ENCODE measurements at places on chromosomes 1 and 21.

GRCh38 chr1:8822373-8823294 is 5.2 kb upstream of the RERE start:
- DNase-seq = no peak

- peak; percentile 95 for DNase-seq
These were observed 369.7 kb downstream of the RRAGC start for GRCh38 chr1:38489844-38490270.

GRCh38 chr1:95352767-95353166 is 118.8 kb downstream of the RWDD3 start:
- no peak for DNase-seq

DNA sequence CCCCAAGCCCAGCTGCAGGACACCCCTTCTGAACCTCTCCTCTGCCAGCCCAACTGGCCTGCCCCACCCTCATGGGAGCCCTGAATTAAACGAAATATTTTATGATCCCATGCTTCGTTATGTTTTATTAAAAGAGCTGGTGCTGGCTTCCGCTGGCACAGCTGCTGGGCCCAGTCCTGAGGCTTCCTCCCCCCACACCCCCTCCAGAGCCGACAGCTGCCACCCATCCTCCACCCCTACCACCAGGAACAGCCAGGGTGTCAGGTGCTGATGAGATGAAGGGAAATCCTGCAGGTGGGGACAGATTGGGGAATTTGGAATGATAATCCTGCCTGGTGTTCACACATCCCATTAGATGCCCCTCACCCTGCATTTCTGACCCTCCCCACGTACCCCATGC is 19.0 kb downstream of the IGSF21 start:
- DNase-seq = no peak

DNA sequence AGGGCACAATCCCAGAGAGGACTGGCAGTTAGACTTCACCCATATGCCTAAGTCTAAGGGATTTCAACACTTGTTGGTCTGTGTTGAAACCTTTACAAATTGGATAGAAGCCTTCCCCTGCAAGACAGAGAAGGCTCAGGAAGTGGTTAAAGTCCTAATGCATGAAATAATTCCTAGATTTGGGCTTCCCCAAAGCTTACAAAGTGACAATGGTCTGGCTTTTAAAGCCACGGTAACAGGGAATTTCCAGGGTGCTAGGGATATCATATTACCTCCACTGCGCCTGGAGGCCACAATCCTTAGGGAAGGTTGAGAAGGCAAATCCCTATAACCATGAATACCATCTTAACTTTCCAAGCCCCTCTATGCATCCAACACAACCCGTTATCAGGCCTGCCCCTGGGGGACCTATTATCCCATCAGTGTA is 3.3 kb upstream of the FMO4 start:
- DNase-seq = peak; percentile 53

GRCh38 chr1:29607236-29607635 is 370.9 kb downstream of the PTPRU start:
- no peak for DNase-seq

DNA sequence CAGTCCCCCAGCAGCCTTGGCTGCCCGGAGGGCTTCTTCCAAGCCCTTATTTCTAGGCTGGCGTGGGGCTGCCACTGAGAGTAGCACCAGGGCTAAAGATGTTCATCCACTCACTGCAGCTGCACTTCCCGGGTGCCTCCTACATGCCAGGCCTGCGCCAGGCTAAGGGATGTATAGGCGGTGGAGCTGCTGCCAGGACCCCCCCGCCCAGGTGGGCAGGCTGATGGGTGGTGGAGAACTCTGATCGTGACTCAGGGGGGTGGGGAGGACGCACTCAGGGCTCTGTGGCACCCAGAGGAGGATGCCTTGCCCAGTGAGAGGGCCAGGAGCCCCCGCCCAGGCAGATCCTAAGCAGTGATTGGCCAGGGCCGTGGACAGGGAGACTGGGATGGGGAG is 34.1 kb downstream of the CFAP74 start:
- DNase-seq = no peak

DNA sequence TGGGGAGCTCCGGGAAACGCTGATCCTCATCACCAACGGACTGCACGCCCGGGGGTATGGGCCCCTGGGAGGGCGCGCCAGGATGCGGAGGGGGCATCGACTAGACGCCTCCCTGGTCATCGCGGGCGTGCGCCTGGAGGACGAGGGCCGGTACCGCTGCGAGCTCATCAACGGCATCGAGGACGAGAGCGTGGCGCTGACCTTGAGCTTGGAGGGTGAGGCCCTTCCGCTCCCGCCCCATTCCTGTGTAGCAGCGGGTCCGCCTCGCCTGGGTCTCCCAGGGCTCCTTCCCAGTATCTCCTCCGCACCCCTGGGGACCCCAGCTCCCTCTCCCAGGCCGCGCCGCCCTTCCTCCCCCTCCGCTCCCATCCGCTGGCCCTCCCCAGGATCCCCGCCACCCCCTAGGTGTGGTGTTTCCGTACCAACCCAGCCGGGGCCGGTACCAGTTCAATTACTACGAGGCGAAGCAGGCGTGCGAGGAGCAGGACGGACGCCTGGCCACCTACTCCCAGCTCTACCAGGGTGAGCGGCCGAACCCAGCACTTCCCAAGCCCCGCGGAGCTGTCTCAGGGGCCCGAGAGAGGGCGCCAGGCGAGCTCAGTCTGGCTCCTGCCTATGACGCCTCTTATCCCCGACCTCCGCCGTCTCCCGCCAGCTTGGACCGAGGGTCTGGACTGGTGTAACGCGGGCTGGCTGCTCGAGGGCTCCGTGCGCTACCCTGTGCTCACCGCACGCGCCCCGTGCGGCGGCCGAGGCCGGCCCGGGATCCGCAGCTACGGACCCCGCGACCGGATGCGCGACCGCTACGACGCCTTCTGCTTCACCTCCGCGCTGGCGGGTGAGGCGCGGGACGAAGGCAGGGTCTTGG is 5.0 kb downstream of the HAPLN2 start:
- peak; percentile 89 for DNase-seq

DNA sequence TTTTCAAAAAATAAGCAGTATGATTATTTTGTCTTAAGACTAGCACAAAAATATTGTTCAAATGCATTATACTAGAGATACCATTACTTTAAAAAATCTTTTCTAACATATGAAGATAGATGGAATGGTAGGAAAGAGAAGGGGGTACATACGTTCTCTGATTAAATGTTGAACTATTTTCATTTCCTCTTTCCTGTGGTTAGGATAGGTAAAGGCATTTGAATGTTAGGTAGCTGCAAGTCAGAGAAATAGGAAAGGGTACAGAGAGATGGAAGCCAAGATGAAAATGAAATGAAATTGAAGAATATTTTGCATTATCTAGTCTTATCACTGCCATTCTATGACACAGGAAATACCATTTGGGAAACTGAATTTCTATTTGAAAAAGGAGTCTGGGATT is 28.3 kb downstream of the TLCD4 start:
- DNase-seq = no peak

GRCh38 chr21:38747810-38748209 is 57.9 kb upstream of the ETS2 start:
- no peak for DNase-seq

DNA sequence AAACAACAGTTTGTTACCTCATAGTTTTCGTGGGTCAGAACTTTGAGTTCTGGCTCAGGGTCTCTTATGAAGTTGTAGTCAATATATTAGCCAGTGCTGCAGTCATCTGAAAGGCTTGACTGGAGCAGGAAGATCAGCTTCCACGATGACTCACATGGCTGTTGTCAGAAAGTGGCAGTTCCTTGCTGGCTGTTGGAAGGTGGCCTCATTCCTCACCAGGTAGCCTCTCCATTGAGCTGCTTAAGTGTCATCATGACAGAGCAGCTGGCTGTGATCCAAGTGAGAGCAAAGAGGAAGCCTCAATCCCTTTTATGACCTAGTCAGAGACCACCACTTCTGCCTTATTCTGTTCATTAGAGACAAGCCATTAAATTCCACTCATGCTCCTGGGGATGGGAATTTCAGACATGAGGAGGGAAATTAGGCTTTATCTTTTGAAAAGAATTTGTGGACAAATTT is 5.6 kb downstream of the OSBPL9 start:
- peak; percentile 75 for DNase-seq

GRCh38 chr1:27519331-27520258 is 29.6 kb upstream of the WASF2 start:
- DNase-seq = peak; percentile 64
